ENCODE measurements at places on chromosomes 6 and 20. TPM values are rescaled to one million over a fixed set of nuclear protein-coding genes. Genes with fewer than 3 reads are reported as not detected.

The PERP gene
- 45.6 TPM for total RNA-seq

The SMIM26 gene
- total RNA-seq, result 79.1 TPM

The PPIL6 gene
- 3.0 TPM for total RNA-seq

The MROH8 gene
- total RNA-seq, result 4.8 TPM

The RSPO3 gene
- 0.94 TPM for total RNA-seq

The NRN1 gene
- total RNA-seq, result 18.1 TPM

The RAD21L1 gene
- total RNA-seq, result not detected

The GUCA1A gene
- total RNA-seq, result not detected

The GPX5 gene
- not detected for total RNA-seq

The GDAP1L1 gene
- total RNA-seq, result 0.50 TPM

The SLC22A1 gene
- 1.1 TPM for total RNA-seq

The EPHA7 gene
- total RNA-seq, result 9.8 TPM

The GMPR gene
- total RNA-seq, result 58.8 TPM

The NKX2-2 gene
- total RNA-seq, result not detected

The OLIG3 gene
- not detected for total RNA-seq
